ENCODE measurements at places on chromosomes 12 and 14. TPM values are rescaled to one million over a fixed set of nuclear protein-coding genes. Genes with fewer than 3 reads are reported as not detected.
A peak's percentile ranks its signal among the peaks of the same experiment; 100 is the strongest.

DNA sequence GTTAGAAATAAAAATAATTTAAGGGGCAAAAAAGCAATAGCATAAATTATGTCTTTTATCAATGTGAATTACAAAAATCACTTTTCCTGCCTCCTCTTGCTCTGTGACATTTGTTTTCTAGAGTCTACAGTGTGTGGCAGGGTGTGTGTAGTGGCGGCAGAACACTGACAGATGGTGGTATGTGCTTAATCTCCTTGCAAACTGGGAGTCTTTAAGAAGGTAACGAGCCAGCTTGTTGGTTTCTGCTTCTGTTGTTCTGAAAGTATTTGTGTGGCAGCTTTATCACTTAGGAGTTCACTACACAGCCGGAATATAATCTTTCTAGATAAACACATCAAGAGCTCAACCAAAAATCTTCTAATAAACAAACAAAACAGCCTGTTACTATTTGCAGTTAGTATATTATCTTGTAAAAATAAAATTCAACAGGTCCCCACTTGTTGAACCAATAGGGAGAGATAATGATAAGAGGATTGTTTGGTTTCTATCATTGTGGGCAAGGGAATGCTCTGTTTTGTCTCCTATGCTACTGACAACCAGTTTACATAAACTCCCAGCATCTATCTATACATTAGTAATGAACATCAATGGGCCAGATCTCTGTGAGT lies 13.0 kb downstream of the CDKL1 start:
- DNase-seq = no peak

The TNFRSF1A gene
- total RNA-seq = 132 TPM

The ZNF268 gene
- total RNA-seq = 1.4 TPM

- no peak for DNase-seq
Observed at GRCh38 chr12:46831335-46832129, 5.7 kb upstream of the SLC38A4 start.

DNA sequence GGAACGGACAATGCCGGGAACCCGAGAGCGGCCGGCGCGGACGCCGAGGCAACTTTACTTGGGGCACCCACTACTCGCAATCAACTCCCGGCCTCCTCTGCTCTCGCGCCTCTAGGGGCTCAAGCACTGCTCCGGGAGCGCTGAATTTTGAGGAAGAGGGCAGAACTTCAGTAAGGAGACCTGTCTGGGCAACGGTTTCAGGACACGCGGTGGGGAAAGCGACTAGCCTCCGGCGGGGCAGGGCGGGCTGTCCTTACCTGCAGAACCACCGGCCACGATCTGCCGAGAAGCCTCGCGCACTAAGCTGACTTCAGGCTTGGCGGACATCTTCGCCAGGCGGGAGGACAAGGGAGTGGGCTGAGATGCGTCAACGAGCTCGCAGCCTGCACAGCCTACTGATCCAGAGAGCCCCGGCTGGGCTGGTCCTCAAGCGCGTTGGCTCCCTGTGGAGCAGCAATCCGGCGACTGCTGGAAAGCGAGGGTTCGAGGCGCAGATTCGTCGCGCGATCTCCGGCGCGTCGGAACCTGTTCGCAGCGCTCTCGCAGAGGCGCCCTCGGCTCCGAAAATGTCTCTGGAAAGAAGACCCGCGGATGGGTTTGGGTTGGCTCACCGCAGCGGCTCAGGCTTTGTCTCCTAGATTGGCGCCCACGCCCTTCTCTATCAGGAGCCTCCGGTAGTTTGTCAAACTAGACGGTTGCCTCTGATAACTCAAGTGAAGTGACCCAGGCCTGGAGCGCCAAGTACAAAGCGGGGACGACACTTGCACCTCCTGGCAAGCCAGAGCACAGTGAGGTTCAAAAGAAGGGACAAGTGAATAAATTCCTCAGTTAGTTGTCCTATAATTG lies at the start of gene SLC25A21:
Gene SLC25A21 (minus strand): TSS at position 583 of the 846 bp plus-strand sequence.
- DNase-seq = peak; percentile 78

The AVPR1A gene
- total RNA-seq = 0.21 TPM

DNA sequence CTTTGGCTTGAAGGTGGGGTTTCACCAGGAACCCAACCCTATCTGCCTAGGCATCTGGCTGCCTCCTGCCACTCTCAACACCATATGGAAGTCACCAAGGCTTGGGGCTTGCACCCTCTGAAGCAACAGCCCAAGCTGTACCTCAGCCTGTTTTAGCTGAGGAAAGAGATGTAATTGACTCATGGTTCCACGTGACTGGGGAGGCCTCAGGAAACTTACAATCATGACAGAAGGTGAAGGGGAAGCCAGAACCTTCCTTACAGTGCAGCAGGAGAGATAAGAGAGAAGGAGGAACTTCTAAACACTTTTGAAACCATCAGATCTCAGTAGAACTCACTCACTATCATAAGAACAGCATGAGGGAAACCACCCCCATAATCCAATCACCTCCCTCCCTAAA lies 26.9 kb downstream of the GLIPR1L1 start:
- DNase-seq = no peak

The OAS2 gene
- 0.26 TPM for total RNA-seq

DNA sequence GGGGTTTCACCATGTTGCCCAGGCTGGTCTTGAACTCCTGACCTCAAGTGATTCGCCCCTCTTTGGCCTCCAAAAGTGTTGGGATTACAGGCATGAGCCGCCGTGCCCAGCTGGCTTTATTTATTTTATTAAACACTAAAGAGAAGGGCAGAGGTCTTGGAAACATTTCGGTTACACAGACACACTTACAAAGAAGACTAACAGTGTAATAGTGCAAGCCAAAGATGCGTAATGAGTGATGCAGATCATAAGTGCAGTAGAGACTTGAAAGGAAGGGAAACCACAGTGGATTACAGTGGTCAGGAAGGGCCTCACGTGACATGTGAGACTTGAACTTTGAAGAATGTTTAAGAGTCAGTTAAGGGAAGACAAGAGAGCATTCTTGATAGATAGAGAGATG lies 33.9 kb upstream of the CDK17 start:
- DNase-seq = peak; percentile 78

The DLK1 gene
- not detected for total RNA-seq

The KIF5A gene
- total RNA-seq = 2.8 TPM

The PXN gene
- 44.2 TPM for total RNA-seq

The FOXM1 gene
- 66.4 TPM for total RNA-seq

GRCh38 chr14:100091386-100091785 lies 26.2 kb downstream of the EVL start:
- no peak for DNase-seq

GRCh38 chr14:54424479-54424901 lies 16.7 kb downstream of the CNIH1 start:
- DNase-seq = no peak

DNA sequence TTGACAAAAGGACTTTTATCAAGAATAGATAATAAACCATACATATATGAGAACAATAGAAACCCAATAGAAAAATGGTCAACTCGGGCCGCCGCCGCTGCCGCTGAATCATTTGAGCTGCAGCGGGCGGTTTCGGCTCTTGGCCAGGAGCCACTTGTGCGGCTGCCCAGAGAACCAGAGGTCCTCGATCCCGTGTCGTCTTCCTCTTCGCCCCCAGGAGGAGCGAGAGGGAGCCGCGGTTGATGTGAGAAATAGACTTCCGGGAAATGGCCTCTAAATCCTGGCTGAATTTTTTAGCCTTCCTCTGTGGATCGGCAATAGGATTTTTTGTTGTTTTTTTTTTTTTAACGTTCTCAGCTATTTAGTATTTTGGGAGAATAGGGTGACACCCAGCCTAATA lies 44.8 kb downstream of the CPSF6 start:
- peak; percentile 68 for DNase-seq

The OVCH1 gene
- total RNA-seq = not detected

The PLEKHG7 gene
- not detected for total RNA-seq

DNA sequence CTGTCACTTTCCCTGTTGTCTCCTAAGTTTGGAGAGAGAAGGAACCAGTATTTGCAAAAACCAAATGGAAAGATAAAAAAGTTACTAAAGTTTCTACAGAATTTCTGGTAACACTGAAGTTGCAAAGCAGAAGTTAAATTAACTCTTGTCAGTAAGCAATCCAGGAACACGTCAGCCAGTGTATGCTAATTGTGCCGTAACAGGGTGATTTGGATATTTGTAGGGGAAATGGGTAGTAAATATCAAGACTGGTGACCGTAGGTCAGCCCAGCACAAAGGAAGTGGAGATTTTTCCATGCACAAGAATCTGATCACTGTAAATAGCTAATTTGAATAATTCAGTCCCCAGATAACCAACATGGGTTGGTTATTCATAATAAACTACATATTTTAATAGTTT lies 2.3 kb downstream of the CDKN1B start:
- peak; percentile 67 for DNase-seq

GRCh38 chr14:101823511-101824120 lies 62.1 kb downstream of the PPP2R5C start:
- no peak for DNase-seq

- DNase-seq = no peak
Observed at GRCh38 chr12:62252576-62252975, 7.6 kb upstream of the USP15 start.

GRCh38 chr12:99680276-99680675 lies 32.7 kb downstream of the GARIN6 start:
- no peak for DNase-seq

The PNN gene
- total RNA-seq = 35.4 TPM

DNA sequence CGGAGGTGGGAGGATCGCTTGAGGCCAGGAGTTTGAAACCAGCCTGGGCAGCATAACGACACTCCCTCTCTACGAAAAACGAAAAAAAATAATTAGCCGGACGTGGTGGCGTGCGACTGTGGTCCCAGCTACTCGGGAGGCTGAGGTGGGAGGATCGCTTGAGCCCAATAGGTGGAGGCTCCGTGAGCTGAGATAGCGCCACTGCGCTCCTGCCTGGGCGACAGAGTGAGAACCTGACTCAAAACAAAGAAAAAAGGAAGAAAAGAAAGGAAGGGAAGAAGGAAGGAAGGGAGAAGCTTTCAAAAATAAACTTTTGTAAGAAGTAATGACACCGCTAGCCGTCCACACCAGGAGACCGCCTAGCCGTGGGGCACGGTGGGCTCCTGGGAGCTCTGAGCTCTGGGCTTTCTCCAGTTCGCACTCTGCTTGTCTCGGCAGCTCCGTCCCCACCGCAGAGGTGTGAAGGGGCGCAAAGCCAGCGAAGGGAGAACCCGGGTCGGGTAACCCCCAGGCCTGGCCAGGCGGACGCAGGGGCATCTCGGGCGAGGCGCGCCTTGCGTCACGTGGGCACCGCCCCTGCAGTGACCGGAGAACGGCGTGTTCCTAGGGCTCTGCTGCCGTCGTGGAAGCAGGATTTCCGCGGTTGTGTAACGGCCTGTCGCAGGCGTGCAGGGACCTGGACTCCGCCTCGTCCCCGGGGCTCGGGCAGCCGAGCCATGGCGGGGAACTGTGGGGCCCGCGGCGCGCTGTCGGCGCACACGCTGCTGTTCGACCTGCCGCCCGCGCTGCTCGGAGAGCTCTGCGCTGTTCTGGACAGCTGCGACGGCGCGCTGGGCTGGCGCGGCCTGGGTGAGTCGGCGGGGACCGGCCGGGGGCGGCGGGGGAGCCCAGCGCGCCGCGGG lies at the start of gene IRAK3:
Gene IRAK3 (plus strand): TSS at position 631 of the 902 bp plus-strand sequence. CDS start 86 bp downstream, at position 717.
- no peak for DNase-seq

The SLC25A3 gene
- 1,192 TPM for total RNA-seq

- DNase-seq = no peak
Observed at GRCh38 chr14:102809870-102810269, 32.6 kb downstream of the TRAF3 start.

The EPYC gene
- not detected for total RNA-seq

DNA sequence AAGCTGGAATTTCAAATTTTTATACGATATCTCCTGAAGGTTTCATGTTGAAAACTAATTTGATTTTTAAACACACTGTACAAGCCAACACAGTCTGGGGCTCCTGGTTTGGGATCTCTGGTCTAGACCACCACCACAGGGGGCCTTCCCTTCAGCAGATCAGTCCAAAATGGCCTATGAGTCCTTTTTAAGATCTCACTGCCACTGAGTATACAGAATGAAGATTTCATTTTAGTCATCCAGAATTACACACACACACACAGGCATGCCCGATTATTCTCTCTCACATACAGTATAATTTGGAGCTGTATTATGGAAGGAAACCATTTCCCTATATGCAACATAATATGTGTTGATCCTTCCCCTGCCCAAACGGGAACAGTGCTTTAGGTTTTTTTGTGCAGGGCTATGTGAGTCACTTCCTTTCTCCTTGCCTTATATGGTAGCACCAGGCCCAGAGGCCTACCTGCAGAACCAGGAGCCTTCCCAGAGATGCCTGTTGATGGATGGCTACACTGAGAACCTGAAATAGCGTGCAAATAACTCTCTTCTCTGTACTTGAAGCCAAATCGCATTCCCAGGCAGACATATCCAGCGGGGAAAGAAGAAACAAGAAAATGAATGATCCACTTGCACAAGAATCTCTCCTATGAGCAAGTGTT lies 28.1 kb upstream of the WNK1 start:
- DNase-seq = no peak

The PARPBP gene
- 37.3 TPM for total RNA-seq

The TDG gene
- total RNA-seq = 72.6 TPM

The STX2 gene
- 47.9 TPM for total RNA-seq

The RAB3IP gene
- total RNA-seq = 20.0 TPM

The AQP5 gene
- not detected for total RNA-seq

- no peak for DNase-seq
Observed at GRCh38 chr12:128587918-128588317, 235.8 kb downstream of the SLC15A4 start.

DNA sequence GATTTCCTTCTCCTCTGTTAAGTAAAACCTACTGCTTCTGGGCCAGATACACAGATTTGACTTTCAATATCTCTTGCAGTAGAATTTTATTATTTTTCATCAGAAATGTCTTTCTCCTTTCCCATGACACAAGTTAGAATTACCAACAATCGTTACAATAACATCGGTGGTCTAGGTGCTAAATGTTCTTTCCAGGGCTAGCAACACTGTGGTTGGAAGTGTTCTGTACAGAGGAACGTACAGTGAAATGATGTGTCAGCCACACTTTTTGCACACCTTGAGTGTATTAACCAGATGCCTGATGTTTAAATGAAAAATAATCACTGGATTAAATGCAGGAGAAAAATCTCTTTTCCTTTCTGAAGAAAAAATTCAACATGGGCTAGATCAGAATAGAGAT lies 27.7 kb upstream of the KLRD1 start:
- no peak for DNase-seq

The PRB2 gene
- not detected for total RNA-seq

The SLC5A8 gene
- total RNA-seq = not detected

- DNase-seq = no peak
Observed at GRCh38 chr12:98465505-98465904, 49.9 kb upstream of the TMPO start.
